ENCODE measurements at places on chromosomes 4 and X. TPM values are rescaled to one million over a fixed set of nuclear protein-coding genes. Genes with fewer than 3 reads are reported as not detected.

GRXCR1 gene
- total RNA-seq = not detected

SPINK2 gene
- not detected for total RNA-seq

FGF16 gene
- total RNA-seq = 3.1 TPM

NMU gene
- not detected for total RNA-seq

ASMT gene
- not detected for total RNA-seq

NHSL2 gene
- 40.3 TPM for total RNA-seq

SPANXA1 gene
- total RNA-seq = not detected

TMSB15C gene
- 6.9 TPM for total RNA-seq

All from endothelial cell of umbilical vein (primary cell).